Mesenchymal stem cell (in vitro differentiated cells and primary cell): ENCODE measurements at places on chromosomes 3 and 15.

- DNase-seq = no peak
Observed at GRCh38 chr3:19662486-19662885, 271.5 kb downstream of the EFHB start.

- no peak for DNase-seq
Observed at GRCh38 chr3:12884790-12885582, 43.6 kb upstream of the RPL32 start.

- DNase-seq = peak; percentile 30
Observed at GRCh38 chr3:111998636-111999483, at the start of gene TAGLN3. Gene TAGLN3 (plus strand): TSS chr3:111998922. CDS start chr3:111999423, 501 bp downstream.

GRCh38 chr3:71585887-71586809 is 2.6 kb upstream of the FOXP1 start:
- peak; percentile 57 for DNase-seq

GRCh38 chr3:94360987-94361386 is 298.1 kb downstream of the NSUN3 start:
- no peak for DNase-seq

DNA sequence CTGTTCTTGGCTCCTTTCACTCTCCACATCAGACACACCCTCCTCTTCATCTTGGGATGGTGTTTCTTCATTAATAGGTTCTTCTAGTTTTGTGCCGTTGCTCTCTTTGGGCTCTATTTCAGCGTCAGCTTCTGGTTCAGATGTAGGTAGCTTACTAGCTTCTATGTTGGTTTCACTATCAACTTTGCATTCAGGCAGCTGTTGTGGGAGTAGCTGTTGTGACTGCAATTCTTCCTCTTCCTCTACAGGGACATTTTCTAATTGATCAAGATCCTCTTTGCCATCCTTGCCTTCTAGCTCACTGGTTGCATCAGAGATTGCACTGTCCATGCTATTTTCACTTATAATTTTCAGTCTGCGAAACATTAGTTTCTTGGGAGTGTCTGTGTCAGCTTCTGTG is 80.1 kb downstream of the SETD2 start:
- peak; percentile 12 for DNase-seq

- no peak for DNase-seq
Observed at GRCh38 chr15:27438403-27439375, 467.7 kb downstream of the GABRG3 start.

DNA sequence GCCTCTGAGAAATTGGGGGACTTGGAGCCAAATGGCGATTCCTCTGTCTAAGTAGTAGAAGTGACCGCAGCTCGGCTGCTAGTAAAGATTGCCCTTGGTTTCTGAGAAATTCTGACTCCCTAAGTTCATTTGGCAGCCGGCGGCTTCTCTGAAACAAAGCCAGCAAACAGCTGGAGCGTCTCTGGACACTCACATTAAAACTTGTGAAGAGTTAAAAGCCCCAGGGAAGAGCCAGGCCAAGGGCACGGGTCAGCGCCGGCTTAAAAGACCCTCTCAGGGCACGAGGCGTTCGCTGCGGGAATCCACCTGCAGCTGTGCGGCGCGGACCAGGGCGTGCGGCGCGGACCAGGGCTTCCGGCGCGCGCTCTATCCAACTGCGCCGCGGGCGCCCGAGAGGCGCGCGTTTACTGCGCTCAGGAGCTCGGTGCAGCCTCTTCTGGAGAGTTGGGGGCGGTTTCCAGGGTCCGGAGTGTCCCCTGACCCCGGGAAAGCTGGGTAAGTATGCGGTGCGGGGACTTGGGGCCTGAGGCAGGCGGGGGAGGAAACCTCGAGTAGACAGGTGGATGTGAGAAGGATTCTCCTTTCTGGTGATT is at the start of gene COL6A5:
Gene COL6A5 (plus strand): TSS at position 186 of the 593 bp plus-strand sequence. CDS start 27,967 bp downstream, outside the sequence.
- DNase-seq = no peak

- no peak for DNase-seq
Observed at GRCh38 chr3:10941972-10942371, 50.6 kb upstream of the SLC6A1 start.

DNA sequence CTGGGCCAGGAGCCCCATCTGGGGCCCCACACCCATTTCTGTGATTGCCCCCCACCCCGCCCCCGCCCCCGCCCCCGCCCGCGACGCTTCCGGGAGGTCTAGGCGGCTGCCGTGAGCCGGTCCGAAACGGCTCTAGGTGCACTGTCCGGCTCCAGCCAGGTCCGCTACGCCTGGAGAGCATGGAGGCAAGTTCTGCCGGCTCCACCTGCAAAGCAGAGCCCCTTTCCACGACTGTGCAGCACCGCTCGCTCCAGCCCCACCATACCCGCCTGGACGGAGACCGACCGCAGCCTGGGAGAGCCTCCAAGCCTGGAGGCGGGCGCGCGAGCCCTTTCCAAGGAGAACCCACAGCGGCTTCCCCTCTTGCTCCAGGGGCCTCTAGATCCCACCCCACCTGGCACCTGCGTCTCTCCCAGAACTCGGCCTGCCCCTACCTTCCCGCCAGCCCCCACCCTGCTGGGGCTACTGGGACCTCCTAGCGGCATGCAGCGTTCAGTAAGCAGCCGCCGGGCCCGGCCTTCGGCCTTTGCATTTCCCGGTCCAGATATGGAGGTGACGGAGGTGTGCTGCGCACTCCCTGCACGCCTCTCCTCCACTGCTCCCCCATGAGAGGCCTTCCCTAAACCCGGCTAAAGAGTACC is 66.2 kb downstream of the KLF13 start:
- DNase-seq = peak; percentile 37

GRCh38 chr3:149042789-149043386 is 43.4 kb downstream of the HLTF start:
- DNase-seq = peak; percentile 13

DNA sequence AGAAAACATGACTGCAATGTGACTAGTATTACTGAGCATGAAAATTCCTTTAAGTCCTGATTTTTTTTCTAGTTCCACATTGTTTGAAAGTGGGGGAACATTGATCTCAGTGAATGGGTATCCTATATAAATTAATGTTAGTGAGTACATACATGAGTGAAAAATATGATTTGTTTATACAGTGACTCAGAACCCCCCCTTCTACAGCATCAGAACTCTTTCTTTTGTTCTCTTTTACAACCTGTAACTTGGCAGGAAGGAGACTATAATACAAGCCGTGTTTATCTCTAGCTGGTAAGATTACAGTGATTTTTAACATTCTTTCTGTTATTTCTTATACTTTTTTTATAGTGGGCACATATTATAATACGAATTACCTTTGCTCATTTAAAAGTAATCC is 384.7 kb downstream of the PDCD6IP start:
- DNase-seq = no peak

DNA sequence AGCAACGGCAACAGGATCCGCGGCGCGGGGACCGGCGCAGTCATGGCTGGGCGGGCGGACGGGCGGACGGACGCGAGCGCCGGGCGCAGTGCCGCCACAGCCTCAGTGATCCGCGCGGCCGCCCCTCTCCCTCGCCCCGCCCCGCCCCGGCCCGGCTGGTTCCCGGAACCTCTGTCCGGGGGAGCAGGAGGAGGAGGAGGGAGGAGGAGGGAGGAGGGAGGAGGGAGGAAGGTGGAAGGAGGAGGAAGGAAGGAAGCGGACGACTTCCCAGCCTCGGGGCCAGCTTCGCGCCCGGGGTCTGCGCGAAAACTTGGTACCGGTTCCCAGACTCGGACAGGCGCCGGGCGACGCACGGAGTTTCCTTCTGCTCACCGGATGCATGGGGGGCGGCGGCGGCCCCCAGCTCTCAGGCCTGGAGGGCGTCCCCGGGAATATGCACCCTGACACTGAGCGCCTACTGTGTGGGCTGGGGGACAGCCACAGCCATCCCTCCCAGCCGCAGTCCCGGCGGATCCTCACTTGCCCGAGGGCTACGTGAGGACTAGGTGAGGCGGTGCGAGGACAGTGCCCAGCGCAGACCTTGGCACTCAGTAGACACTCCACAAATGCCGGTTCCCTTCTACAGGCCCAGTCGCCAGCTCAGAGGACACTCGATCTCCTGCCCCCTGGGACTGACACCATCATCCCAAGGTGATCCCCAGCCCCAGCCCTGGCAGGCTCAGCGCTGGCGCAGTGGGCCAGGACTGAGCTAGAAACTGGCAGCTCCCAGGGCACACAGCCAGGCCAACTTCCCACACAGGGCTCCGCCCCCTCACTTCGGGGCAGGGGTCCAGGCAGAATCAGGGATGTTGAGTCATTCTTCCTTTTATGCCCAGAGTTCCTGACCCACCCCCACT is at the start of gene SHISA5:
Gene SHISA5 (minus strand): TSS at position 124 of the 896 bp plus-strand sequence. CDS start 80 bp downstream, at position 44.
- peak; percentile 61 for DNase-seq

- DNase-seq = no peak
Observed at GRCh38 chr3:46962990-46963389, 13.6 kb downstream of the CCDC12 start.

- no peak for DNase-seq
Observed at GRCh38 chr3:66498687-66499621, 1.9 kb downstream of the LRIG1 start.

GRCh38 chr15:65305776-65306175 is 1.3 kb downstream of the RNU5B-1 start:
- peak; percentile 74 for DNase-seq

DNA sequence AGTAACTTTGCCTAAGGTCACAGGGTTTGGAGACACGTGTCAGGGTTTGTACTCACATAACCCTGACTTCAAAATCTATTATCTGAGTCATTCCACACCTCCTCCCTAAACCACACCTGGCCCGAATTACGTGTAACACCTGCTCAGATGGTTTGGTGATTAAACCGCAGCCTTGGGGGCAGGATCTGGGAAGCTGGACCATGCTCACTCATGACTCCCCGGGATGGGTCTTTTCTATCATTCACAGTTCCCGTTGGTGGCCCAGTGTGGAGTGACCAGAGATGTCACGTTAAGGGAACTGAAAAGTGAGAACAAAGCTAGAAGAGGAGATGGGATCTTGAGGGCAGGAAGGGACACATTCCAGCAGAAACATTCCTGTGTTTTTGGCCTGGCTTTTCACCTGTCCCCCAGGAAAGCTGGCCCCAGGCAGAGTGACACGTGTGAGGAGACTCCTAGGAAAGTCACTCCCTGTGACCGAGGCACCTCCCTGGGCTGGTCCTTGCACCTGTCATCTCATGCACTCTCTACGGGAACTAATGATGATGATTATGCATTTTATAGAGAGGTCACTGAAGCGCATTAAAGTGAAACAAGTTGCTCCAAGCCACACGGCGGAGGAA is 75.4 kb upstream of the POMGNT2 start:
- DNase-seq = no peak

DNA sequence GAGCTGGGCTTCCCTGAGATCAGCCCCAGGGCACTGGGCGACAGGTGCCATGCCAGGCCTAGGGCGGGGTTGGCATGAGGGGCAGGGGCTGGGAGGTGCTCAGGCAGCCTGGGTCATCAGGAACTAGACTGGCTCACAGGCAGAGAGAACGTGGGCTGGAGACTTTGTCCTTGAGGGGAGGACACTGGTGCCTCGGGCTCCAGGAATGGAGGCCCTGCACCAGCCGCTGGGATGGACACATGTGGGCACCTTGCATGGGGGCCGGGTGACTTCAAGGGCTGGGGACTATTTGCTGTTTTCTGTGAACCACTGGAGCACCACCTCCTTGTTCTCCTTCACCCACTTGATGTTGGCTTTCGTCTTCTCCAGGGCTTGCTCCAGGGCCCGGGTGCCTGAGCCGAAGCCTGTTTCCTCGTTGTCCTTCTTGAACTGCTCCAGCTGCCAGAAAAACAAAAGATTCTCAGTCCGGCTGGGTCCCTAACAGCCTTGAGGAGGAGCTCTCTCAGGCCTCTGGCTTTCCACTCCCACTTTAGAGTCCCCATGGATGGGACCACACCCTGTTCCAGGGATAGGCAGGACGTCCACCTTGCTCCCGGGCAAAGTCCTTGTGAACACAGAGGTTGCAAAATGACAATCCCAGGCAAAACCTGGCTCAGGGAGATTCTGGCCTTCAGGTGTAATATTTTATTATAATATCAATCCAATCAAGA is 9.1 kb downstream of the MESP2 start:
- DNase-seq = no peak

- DNase-seq = peak; percentile 72
Observed at GRCh38 chr15:50909010-50909317, 481 bp downstream of the AP4E1 start.

DNA sequence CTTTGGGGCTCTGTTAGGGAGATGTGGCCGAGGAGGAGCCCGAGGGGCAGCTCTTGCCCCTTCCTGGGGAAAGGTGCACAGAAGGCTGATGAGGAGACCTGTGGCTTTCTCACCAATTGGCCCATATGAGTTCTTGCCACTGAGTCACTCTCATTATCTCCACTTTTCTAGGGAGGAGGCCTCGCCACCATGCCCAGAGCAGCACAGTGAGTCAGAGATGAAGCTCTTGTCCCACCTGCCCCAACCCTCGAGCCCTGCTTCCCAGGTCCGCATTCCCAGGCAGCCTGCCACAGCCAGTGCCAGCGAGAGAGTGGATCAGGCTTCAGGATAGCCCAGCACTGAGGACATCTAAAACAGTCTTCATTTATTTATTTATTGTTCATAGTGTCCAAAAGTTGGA is 53.5 kb downstream of the AMOTL2 start:
- DNase-seq = no peak

DNA sequence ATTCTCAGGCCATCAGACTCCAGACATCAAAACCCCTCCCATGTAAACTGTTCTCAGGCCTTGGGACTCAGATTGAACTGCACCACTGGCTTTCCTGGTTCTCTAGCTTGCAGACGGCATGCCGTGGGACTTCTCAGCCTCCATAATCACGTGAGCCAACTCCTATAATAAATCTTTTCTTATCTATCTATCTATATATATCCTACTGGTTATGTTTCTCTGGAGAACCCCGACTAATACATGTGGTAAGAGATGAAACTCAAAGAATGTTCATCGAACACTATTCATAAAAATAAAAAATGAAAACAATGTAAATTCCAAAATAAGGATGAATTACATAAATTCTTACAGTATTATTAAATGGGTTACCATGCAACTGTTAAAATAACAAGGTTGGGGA is 84.5 kb upstream of the NTRK3 start:
- no peak for DNase-seq

DNA sequence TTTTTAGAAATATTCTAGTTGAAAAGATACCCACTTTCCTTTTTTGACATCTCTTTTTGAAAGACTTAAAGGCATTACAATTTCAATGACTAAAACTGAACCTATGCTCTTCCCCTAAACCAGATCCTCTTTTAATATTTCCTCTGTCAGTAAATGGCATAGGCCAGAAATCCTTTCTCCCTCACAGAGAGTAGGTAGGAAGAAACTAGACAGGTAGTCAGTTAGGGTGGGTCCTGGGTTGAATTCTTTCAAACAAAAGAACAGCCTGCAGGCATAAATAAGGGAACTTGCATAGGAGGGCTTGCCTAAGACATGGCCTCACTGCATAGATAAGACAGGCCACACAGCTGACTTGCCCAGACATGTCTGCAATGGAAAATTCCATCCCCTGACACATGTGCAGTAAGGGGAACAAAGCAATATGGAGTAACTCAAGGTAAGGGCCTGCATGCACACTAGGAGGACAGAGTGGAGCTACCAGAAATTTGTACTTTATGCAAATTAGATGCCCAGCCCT is 23.1 kb downstream of the PLSCR5 start:
- peak; percentile 50 for DNase-seq

GRCh38 chr15:78750566-78750965 is 60.7 kb downstream of the ADAMTS7 start:
- no peak for DNase-seq
